ENCODE measurements at places on chromosomes 6 and 20.

- DNase-seq, result no peak
Measured at GRCh38 chr20:38715646-38716045, 8.6 kb upstream of the SLC32A1 start.

- no peak for DNase-seq
Measured at GRCh38 chr6:9334979-9335378, 899.6 kb upstream of the SLC35B3 start.

DNA sequence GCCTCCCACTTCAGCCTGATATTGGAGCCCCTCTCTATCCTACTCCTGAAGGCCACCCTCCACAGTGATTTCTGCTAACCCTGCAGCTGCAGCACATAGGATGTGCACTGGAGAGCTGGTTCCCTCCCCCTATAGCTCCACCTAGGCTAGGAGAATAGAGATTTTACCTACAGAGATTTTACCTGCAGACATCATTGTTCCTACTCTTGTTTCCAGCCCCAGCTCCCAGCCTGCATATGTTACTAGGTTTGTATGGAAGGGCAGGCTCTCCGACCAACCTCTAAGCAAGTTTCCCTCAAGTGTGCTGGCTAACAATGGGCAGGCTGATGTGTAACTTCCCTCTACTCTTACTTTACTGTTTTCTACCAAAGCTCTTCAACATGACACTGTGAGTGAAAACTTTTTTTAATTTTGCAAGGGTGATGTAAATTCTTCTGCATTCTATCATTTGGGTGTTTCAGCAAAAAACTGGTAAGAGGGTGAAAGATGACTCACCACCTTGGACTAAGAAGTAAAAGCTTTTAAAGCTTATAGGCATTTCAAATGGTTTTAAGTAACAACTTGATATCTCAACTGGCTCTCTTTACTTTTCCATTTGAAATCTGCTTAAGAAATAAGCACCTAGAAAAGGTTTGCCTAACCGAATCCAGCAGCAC lies 106.8 kb downstream of the CDK19 start:
- no peak for DNase-seq

DNA sequence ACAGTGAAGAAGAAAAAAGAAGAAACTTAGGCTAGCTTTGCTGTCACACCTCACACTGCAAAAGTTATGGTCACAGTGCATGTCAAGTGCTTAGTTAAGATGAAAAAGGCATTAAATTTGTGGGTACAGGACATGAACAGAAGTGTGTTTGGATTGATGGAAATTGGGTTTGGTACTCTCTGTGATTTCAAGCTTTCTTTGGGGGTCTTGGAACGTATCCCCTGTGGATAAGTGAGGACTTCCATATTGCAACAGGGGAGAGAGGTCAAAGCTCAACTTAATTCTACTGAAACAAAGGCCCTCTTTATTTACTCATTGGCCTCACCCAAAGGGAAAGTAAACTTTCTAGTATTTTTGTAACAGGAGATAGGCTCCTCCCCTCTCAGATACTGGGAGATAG lies 138.3 kb upstream of the FUT9 start:
- no peak for DNase-seq

DNA sequence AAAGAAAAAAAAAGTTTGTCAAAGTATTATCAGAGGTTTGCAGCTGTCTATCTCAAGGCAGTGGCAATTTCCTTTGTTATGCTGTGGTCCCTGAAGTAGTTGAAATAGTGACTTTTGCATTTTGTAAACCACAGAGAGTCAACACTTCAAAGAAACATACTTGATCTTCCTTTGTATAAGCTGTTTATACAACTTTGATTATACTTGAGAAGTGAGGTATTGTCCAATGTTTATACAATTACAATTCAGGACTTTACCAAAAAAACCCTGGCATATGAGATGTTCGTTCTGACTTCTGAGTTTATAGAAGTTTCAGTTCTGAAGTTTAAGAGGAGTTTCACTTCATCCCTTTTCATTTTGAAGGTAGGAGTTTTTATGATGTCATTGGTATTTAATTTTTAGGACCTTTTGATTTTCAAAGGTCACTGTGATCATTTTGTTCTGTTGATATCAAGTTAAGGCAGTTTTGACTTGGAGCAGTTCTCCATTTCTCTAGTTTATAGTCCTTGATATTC lies 4.0 kb downstream of the STK4 start:
- DNase-seq, result no peak

DNA sequence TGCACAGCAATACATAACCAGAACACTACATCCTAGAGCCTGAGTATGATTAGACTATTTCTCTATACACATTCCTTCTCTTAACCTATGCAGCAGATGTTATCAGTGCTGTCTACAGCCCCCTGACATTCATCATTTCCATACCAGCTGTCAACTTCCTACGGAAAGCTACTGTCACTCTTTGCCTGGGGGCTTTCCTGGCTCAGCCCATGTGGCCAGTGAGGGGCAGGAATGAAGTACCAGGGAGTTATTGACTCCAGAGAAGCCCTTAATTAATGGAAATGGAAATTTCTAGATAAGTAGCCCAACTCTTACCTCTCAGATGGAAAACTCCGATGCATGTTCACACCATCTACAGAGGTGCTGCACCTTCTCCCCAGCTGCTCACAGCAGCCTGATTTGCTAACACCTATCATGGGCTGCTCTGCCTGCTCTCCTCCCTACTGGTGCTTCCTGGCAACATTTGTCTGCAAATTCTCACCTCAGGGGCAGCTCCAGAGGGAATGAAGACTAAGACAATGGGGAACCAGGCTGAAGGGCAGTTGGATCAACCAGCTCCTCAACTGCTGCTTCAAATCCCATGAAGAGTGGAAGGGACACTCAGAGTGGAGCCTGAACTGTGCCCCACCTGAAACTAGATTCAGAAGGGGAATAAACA lies 59.6 kb downstream of the LINC00237 start:
- DNase-seq, result no peak

- DNase-seq, result no peak
Measured at GRCh38 chr6:1558388-1558787, 51.3 kb upstream of the FOXC1 start.

DNA sequence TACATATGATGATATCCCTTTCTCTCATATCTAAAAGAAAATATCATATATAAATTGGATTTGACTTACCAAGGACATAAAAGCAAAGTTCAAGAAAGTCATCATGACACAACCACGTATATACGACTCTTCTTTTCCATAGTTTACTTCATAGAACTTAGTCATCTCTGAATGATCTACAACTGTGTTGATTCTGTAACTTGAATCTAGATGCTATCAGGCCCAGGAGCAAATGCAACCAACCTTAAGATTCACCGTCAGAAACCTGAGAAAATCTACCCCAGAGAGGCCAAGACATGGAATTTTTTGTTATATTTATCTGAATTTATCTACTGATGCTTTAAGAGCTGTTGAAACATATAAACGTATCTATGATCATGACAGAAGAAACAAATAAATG lies 165.6 kb downstream of the PDE10A start:
- DNase-seq, result no peak

DNA sequence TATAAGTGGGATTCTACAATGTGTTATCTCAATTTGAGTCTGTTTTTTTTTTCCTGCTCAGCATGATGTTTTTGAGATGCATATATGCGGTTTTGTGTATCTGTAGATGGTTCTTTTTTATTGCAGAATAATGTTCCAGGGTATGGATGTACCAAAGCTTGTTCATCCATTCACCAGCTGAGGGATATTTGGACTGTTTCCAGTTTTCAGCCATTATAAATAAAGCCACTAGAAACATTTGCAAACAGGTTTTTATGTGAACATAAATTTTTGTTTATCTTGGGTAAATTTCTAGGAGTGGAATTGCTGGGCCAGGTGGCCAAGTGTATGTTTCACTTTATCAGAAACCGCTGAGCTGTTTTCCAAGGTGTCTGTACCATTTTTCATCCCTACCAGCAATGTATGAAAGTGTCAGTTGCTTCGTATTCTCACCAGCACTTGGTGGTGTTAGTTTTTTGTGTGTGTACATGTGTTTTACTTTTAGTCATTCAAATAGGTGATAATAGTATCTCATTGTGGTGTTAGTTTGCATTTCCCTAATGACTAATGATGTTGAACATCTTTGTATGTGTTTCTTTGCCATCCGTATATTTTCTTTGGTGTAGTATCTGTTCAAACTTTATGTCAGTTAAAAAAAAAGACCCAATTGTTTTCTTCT lies 124.2 kb downstream of the CEBPB start:
- DNase-seq, result no peak

GRCh38 chr6:12408752-12409151 lies 118.6 kb downstream of the EDN1 start:
- DNase-seq, result no peak

- no peak for DNase-seq
Measured at GRCh38 chr6:125818772-125819260, 28.1 kb downstream of the NCOA7 start.

DNA sequence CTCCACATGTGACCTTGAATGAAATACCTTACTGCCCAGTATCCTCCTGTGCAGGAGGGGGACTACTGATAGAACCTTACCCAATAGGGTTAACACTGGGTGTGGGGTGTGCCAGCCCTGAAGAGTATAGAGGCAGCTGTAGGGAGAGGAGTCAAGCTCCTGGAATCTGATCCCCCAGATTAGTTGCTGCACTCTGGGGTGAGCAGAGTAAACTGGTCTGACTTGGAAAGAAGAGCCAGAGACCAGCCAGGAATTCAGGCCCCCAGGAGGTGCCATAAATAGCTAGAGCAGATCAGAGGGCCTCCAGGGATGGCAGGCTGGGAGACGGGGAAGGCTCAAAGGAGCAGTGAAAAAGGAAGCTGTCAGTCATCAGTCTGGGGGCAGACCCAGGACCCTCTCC lies 3.5 kb upstream of the APOBEC2 start:
- DNase-seq, result no peak
